EL (cell line): ENCODE measurements at places on chromosomes 3 and 15.
A peak's percentile ranks its signal among the peaks of the same experiment; 100 is the strongest.

DNA sequence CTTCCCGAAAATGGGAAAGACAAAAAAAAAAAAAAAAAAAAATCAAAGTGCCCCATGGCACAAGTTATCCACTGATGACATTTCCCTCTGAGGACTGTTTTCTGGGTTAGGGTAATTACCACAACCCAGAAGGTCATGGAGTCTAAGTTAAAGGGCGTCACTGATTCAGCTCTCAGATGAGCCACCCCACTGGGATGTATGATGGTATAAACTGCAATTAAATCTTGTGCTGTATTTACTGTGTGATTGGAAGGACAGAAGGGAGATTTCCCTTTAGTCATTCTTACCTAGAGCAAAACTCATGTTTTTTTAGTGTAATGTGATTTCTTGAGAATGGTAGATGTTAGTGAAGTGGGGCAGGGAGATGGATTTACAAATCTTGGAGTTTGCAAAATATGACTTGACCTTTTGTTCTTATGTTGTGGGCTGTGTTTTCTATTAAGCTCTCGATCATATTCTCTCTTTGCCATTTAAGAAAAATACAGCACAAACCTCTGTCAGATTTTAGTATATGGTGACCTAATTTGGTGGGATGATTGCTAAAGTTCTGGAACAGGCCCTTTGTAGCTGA is 244.2 kb downstream of the PTPRG start:
- DNase-seq, result peak; percentile 14

- peak; percentile 64 for DNase-seq
Measured at GRCh38 chr15:71313806-71314205, 198.5 kb downstream of the THSD4 start.

GRCh38 chr3:159486580-159486979 is 502.1 kb upstream of the IL12A start:
- no peak for DNase-seq

GRCh38 chr3:122893282-122893681 is 98.4 kb downstream of the SLC49A4 start:
- DNase-seq, result no peak

DNA sequence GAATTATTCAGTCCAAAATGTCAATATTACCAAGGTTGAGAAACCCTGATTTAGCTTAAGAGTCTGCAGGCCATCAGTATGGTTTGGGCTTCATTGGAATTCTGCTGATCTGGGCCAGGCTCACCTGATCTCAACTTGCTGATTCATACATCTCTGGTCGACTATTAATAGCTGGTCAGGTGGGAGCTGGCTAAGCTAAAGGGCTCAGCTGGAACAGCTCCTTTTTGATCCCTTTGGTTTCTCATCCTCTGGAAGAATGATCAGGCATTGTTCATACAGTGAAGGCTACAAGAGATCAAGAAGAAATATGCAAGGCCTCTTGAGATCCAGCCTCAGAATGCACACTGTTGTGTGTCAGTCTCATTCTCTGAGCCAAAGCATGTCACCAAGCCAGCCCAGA is 123.3 kb upstream of the MME start:
- no peak for DNase-seq
